ENCODE measurements at places on chromosomes 13 and 19. TPM values are rescaled to one million over a fixed set of nuclear protein-coding genes. Genes with fewer than 3 reads are reported as not detected.

GPR18 gene
- total RNA-seq = 45.4 TPM

ZNF850 gene
- total RNA-seq = 0.97 TPM

CLC gene
- total RNA-seq = not detected

DNA sequence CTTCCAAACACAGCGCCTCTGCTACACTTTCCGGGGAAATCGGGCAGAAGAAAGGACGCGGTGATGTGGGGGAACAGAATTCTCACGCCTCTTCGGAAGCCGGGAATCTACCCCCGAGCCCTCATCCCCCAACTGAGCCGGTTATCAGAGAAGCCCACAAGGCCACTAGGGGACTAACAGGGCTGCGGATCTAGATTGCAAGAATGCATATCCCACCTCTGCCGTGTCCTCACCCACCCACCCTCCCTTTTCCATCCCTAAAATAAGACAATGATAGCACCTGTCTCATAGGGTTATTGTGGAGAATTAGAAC lies 1.1 kb downstream of the IGFLR1 start:
- DNase-seq = no peak

GRCh38 chr19:1169411-1169791 lies 4.7 kb downstream of the SBNO2 start:
- no peak for DNase-seq

DNA sequence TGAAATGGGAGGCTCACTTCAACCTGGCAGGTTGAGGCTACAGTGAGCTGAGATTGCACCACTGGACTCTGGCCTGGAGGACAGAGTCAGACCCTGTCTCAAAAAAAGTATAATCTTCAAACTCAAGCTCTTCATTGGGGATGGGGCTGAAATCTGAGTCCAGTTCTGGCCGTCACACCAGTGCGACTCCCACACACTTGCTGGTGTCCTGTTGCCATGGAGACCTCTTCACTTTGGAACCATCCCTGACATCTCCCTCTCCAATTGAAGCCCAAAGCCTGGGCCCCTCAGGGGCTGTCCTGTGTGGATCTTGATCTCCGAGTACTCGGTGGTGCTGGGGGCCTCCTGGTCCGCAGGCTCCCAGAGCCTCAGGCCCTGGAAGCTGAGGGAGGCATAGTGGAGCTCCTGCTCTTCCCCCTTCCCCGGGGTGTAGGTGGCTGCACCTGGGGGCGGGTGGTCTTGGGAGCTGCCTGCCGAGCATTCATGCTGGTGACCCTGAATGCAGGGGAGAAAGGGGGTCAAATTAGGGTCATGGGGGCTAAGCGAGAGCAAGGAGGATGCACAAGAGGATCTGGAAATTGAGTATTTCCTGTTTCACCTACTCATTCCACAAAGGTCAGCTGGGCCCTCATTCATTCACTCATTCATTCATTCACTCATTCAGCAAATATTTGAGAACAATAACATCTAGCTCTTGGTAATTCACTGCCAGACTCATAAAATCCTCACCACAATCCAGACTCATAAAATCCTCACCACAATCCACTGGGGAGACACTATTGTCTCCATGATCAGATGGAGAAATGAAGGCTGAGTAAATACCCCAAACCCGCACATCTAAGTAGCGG lies 11.0 kb downstream of the SIGLEC11 start:
- no peak for DNase-seq
